Activated CD4-positive, CD25-positive, alpha-beta regulatory T cell (primary cell): ENCODE measurements at places on chromosomes 1 and 21.

DNA sequence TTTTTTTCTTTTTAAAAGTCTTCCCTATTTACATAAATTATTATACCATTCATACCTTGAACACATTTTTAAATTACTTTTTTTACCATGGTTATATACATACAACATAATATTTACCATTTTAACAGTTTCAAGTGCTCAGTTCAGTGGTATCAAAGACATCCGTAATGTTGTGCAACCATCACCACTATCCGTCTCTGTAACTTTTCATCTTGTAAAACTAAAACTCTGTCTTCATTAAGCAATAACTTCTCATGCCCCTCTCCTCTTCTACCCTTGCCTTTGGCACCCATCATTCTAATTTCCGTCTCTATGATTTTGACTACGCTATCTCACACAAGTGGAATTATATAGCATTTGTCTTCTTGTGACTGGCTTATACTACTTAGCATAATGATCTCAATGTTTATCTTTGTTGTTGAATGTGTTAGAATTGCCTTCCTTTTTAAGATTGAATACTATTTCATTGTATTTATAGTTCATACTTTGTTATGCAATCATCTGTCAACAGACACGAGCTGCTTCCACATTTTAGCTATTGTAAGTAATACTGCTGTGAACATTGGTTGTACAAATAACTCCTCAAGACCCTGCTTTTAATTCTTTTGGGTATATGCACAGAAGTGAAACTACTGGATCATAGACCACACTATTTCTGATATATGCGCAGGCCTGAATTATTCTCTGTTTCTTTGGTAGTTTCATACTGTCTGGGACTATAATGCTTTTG, 689.5 kb upstream of the NCAM2 start:
- no peak for DNase-seq

GRCh38 chr1:203609979-203610493, 16.6 kb upstream of the ATP2B4 start:
- DNase-seq, result no peak

DNA sequence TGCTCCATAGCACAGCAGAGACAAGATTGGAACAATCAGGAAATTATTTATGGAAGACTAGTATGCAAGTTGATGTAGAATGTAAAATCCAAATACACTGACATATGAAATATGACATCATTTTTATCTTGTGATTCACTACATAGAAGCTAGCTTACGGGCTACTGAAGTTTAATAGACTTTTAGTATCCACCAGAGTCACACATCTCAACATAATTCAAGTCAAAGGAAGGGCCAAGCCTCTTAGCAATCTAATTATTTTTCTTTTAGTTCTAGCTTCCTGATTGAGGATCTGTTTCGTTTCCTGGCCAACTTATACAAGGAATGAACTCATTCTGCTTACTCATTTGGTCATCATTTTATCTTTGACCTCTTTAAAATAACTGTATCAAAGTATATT, 234.4 kb upstream of the CHRM3 start:
- no peak for DNase-seq

DNA sequence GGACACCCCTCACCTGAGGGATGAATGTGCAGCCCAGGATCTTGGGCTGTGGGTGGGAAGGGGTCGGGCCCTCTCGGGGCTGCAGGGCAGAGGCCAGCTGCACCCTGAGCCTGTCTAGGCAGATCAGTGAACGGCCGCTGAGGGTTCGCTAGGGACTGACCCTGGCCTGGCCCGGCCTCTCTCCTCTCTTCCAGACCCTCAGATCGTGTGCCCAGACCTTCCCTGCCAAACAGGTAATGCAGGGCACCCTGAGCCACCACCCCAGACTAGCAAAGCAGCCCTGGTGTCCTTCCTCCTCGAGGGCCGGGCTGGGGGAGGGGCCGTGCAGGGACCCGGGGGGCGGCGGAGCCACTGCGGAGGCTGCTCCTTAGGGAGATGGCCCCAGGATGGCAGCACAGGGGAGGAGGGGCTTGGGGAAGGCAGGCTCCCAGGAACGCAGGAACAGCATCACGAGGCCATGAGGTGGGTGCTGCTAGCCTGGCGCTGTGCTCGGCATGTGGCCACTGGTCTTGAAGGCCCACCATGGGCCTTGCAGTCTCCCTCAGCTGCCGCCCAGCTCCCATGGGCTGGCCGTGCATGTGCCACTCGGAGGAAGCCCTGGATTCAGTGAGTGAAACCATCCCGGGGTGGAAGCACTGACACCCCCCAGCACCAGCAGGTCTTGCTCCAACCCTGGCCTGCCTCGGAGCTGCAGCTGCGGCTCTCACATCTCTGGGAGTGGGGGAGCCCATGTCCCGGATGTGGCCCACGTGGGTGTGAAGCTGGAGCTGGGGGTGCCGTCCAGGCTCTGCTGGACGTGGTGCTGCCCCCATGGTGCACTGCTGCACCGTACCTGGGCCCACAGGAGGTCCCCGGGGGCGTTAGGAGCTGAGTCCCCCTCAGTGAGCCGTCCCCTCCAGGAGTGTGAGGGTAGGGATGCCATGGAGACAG, 28.7 kb downstream of the COL6A2 start:
- no peak for DNase-seq

- no peak for DNase-seq
Observed at GRCh38 chr21:42939582-42940413, 14.4 kb upstream of the ERVH48-1 start.

- no peak for DNase-seq
Observed at GRCh38 chr21:42534421-42535378, 21.0 kb downstream of the SLC37A1 start.
